ENCODE measurements at places on chromosomes 13 and 19. TPM values are rescaled to one million over a fixed set of nuclear protein-coding genes. Genes with fewer than 3 reads are reported as not detected.

ZNF260 gene
- total RNA-seq, result 13.9 TPM

DNA sequence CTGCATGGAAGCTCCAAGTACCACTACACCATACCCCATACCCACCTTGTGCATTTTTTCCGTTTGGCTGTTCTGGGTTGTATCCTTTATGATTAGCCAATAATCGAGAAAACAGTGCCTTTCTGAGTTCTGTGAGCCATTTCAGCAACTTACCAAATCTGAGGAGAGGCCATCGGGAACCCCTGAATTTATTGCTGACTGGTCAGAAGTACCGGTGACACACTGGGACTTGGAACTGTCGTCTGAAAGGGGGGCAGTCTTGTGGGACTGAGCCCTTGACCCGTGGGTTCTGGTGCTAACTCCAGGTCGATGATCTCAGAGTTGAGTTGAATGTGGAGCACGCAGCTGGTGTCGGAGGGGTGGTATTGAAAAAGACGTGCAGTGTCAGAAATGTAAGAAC lies 15.0 kb downstream of the UPF3A start:
- DNase-seq, result no peak

GRCh38 chr13:109685203-109685602 lies 101.2 kb downstream of the IRS2 start:
- DNase-seq, result no peak

GRCh38 chr19:7971553-7972520 lies 28.4 kb upstream of the TIMM44 start:
- no peak for DNase-seq

DNA sequence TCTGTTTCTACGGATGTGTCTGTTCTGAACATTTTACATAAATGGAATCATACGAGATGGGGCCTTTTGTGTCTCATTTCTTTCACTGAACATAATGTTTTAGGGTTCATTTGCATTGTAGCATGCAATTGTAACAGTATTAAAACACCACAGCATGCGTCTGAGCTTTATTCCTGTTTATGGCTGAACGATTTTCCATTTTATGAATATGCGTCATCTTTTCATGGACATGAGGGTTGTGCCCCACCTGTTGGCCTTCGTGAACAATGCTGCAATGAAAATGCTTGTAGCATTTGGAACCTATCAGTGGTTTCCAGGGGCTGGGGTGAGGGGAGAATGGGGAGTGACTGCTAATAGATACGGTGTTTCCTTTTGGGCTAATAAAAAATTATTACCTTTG lies 5.1 kb downstream of the OR10H1 start:
- DNase-seq, result no peak

- DNase-seq, result no peak
Measured at GRCh38 chr13:89541091-89542030, 1806.1 kb upstream of the MIR17HG start.

Measured in endothelial cell of umbilical vein (primary cell).